ENCODE measurements at places on chromosomes 3 and 15. TPM values are rescaled to one million over a fixed set of nuclear protein-coding genes. Genes with fewer than 3 reads are reported as not detected.

The SATB1 gene
- 49.2 TPM for total RNA-seq

The TRPM1 gene
- total RNA-seq = 0.41 TPM

The MESP1 gene
- total RNA-seq = 1.3 TPM

The CCR5 gene
- 0.47 TPM for total RNA-seq

The ADAMTS9 gene
- total RNA-seq = 151 TPM

The ASB14 gene
- total RNA-seq = 0.12 TPM

The MCF2L2 gene
- total RNA-seq = 0.53 TPM

The FAM43A gene
- 19.6 TPM for total RNA-seq
